Esophagus squamous epithelium (tissue), 5 donors: ENCODE measurements at places on chromosomes 11 and 22.

DNA sequence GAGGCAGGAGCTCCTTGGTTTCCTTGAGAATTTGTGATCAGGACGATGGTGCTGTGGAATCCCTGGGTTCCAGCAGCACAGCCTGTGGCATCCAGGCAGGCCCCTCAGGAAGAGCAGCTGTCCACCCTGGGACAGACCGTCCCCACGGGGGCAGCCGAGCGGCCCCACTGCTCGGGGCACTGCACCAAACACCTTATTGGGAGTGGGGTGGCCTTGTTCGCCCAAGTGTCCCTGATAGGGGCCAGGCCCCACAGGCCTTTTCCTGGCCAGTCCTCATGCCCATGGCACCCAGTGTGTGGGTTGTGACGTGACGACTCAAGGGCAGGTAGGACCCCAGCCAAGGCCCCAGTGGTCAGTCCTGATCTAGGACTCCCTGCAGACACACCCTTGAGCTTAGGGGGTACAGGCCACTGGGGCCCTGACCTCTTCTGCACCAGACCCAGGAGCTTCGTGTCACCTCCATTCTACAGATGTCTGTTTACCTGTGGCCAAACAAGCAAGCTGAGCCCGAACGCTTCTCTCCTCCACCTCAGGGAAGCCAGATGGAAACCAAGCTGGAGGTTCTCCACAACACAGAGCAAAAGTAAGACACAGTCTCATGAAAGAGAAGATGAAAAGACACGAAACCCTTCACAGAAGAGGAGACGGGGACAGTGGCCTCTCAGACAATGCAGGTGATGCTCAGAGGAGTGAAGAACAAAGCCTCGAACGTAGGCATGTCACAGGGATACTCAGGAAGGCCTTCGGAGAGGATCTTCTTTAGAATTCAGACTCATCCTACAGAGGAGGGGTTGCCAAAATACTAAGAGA, 1.6 kb upstream of the BRD1 start:
- no peak for DNase-seq

DNA sequence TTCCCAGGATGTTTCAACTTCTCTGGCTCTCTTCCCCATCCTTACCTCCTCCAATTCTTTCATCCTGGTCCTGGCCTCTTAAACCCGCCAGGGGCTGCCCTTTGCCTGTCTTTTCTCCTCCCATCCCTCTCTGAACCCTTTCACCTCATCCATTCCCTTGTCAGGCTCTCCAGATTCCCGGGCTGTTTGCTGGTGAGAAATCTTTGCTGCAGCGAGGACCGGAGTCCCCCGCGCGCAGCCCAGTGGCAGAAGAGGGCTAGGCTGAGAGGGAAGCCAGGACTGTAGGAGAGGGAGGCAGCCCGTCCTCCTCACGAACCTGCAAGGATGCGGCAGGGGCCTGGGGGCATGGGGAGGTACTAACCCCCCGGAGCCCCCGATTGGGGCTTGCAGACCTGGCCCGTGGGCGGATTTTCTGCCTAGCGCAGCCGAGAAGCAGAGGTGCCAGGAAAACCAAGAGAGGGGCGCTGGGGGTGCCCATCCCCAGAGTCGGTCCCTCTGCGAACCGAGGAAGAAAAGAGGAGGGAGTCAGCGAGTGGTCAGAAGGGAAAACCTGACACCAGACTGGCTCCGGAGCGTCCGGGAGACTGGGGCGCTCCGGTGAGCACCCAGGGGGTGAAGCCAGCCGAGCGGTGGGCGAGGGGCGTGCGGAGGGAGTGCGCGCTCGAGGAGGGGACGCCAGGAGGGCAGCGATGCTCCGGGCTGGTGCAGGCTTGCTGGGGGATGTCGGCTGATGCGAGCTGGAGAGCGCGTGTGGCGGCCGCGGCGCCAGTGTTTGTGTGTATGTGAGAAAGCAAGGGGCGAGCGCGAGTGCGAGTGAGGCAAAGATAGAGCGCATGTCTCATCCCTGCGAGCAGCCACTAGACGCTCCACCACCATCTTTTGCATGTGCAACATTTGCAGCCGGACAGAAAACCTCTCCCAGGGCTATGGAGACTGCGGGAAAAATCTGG, at the start of gene GRIA4:
TSS of gene GRIA4 (plus strand) at position 242 of the 950 bp plus-strand sequence. CDS start 925 bp downstream, outside the sequence.
- DNase-seq: no peak

DNA sequence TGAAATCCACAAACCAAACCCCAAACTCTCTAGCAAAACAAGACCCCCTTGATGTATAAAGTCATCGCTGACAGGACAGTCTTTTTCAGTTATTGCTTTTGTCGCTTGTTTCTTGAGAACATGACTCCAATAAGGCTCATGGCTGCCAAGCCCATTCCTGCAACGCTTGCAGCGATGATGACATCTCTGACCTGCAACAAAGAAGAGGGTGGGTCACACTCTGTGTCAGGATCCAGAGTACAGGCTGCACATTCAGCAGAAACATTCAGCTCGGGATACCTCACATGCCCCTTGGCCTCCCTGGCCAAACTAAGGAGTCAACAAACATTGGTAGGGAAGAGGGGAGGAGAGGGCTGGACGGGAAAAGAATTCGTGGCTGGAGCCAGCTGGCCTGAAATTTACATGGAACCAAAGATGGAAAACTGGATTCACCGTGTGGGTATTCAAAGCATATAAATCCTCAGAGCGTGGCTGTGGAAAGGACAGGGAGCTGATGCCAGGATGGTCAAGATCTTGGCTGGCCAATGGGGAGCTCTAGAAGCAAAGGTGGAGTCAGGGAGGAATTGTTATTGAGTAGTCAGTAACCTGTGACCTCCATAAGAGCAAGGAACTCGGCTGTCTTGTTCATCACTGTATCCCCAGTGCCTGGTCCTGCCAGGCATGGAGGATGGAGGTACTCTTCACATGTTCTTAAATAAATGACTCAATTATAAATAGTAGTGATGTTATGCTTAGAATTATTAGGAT, 11.8 kb upstream of the PLAAT2 start:
- DNase-seq: no peak

DNA sequence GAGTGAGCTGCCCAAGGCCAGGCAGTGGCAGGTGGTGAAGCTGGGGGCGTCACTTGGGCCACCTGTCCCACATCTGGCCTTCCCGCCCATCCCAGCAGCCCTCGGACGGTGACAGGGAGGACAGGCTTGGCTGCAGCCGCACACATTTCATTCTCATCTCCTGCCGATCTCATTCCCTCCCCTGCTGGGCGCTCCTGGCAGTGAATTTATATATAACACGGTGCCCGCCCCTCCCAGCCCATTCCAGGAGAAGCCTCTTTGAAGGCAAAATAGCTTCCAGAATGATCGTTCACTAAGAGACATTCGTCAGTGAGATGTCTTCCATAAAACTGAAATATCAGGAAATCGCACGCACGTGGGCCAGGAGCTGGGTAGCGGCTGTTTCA, 861.3 kb downstream of the TBC1D22A start:
- no peak for DNase-seq

- no peak for DNase-seq
Measured at GRCh38 chr11:105574974-105575373, 34.9 kb upstream of the GRIA4 start.

DNA sequence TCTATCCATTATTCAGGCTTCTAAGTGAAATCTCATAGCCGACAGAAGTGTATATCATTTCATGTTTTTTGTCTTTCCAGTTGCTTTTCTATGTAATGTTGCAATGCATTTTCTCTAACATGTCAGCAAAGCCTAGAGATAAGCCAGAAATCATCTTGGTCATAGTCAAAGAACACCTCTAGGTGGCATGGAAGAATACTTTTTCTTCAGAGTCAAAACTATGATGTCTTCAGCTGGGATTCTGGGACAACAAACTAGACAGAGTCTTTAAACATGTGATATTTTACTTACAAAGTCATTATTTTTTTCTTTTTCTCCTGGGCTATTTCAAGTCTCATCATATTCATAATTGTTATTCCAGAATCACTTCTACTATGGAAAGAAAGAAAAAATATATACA, 4.4 kb downstream of the GAS2 start:
- no peak for DNase-seq

DNA sequence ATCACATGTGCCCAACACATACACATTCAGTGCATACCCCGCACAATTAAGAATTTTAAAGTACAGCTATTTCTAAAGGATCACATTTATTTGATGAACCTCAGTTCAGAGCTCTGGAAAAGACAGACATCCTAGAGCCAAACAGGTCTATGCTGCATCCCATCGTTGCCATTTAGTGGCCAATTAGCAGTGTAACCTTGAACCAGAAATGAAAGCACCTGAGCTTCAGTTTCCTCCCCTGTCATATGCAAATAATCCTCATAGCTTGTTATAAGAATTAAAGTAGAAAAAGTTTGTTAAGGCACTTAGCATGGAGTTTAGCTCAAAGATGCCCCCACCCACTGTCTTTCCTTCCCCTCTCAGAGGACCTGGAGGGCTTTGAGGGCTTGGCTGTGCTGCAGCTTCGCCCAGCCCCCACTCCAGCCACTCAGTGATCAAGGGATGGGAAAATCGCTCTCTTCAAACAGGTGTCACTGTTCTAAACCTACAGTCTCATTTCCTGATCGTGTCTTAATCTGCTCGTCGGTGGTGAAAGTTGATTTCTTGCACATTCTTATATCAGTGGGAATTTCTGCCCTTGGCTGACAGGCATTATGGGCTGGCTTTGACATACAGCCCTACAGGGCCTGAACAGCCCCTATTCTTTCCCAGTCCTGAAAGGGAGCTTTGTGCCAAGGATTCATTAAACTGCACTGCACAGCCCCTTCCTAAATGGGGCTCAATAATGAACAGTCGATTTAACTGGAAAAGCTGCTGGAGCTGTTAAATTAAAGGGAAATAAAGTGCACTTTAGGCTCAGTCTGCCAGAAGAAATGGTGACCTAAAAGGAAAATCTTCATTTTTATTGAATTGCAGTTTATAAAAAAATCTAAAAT, 23.3 kb upstream of the FAM181B start:
- no peak for DNase-seq
